AG04449 (cell line): ENCODE measurements at places on chromosomes 3 and 15.

DNA sequence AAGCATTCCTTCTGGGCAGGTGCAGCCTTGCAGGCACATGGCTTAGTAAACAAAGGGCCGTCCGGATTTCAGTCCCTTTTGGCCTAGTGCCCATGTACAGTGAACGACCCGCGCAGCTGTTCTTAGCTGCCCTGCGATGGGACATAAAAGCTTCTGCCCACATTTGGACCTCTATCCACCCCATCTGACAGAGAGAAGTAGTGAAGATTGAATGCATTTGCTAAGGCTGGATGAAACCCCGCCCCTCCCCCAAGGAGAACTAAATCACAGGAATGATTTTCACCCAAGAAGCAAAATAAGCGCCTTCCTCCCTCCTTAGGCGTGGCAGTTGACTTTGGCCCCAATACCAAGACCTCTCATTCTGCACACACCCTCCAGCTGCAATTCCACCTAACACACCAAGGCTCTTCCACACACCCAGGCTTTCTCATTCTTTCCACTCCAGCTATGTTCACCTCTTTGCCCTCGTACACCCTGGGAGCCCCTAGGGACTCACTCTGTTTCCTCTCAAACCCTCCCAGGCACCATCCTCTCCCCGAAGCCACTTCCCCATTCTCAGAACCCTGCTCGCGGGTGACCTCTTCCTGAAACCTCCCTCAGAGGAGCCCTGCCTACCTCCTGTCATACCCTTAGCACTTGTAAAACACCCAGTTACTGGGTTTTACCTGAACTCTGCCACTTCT, 14.1 kb upstream of the HRH1 start:
- no peak for DNase-seq

DNA sequence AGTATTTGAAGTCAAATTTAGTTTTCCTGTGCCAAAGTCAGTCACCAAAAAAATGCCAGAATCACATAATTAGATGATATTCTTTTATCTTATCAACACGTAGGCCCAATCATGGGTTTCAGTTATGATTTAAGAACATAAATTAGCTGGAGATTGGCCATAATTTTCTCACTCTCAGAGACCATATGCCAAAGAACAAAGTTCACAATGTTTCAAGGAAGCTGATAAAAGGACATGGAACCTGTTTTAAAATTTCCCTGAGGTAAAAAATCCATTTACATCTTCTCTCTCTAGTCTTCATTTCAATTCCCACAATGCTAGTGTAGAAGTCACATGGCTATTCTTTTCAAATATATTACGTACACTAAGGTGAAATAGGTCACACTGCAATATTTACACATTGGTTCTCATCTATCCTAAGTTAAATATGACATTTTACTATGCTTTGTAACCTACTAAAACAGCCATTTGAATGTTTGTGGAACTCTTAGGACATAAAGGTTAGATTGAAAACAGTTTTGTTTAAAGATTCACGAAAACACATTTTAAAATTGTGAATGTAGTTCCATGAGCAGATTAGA, 42.7 kb upstream of the DCUN1D1 start:
- DNase-seq: no peak

DNA sequence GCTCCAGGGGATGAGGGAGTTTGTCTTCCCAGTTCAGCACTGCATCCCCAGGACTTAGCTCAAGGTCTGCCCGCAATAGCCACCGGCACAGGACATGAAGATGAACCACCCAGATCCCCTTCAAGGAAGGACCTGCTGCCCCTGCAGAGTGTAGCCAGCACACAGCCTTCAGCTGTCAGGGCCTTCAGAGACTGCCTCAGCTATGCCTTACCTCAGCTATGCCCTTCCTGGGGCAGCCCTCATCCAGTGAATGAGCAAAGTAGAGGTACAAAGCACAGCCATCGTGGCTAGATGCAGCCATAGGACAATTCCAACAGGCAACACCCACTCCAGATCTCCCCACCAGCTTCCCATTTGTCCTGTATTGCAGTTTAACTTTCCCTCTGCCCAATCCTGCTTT, 291.2 kb upstream of the STT3B start:
- no peak for DNase-seq

- DNase-seq: no peak
Measured at GRCh38 chr3:15120986-15121385, 22.0 kb upstream of the RBSN start.

DNA sequence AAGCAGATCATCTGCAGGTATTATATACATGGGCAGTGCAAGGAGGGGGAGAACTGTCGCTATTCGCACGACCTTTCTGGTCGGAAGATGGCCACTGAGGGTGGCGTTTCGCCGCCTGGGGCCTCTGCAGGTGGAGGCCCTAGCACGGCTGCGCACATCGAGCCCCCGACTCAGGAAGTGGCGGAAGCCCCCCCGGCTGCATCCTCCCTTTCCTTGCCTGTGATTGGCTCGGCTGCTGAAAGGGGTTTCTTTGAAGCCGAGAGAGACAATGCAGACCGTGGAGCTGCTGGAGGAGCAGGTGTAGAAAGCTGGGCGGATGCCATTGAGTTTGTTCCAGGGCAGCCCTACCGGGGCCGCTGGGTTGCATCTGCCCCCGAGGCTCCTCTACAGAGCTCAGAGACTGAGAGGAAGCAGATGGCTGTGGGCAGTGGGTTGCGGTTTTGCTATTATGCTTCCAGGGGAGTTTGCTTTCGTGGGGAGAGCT, 639 bp downstream of the MKRN3 start:
- DNase-seq: no peak

DNA sequence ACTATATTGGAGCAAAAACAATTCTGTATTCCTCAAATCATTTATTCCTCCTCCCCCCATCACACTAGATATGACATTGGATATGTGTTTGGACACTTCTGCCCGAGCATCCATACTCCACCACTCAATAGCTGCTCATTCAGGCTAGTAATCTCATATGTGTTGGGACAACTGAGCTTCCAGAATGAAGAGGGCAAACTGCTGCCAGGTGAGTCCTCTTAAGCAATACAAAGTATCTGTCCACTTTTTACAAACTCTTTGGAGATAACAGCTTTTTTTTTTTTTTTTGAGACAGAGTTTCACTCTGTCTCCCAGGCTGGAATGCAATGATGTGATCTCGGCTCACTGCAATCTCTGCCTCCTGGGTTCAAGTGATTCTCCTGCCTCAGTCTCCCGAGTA, 5.4 kb upstream of the TNFSF10 start:
- DNase-seq: no peak

GRCh38 chr3:18194431-18194830, 230.7 kb downstream of the SATB1 start:
- DNase-seq: no peak

DNA sequence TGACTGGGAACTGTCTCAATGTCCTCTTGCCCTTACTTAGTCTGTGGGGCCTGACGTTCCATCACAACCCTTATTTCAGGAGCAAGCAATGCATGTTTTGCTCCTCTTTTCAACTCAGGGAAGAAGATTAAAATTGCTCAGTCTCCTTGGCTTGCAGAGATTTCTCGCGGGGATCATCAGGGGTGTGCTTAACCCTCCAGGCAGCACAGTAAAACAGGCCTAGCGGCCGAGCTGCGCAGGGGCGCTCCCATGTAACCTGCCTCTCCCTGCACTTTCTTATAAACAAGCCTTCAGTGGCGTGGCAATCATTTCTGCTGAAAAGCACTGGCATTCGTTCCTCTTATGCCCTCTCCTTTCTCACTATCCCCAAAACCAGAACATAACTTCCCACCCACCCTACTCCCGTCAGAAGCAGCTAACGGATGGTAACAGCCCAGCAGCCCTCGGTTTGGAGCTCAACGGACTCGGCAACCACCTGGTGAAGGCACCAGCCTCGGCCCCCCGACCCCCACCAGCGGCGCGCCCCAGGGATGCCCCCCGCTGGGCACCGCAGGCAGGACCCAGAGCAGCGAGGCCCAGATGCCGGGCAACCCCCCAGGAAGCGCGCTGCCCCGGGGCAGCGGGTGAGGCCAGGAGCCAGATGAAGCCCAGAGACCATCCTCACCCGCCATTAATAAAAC, 1.1 kb downstream of the MCF2L2 start:
- DNase-seq: no peak

DNA sequence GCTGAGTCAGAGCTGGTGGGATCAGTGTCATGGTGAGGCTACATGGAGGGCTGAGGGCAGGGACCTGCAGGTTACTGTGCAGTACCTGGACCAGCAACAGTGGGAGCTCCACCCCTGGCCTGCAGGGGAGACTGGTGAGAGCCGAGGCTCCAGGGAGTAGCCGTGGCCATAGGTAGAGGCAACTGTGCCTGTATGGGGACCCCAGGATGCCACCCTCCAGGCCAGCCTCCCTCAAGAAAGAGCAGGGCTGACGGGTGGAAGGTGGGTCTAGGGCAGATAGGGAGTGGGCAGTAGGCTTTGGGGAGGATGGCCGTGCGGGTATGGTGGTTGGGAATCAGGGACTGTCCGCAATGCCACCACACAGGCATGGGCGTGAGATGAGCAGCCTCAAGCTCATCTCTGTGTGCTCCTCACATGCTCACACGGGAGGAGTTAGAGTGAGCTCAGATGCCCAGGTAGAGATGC, 35.5 kb downstream of the FBLN2 start:
- no peak for DNase-seq

DNA sequence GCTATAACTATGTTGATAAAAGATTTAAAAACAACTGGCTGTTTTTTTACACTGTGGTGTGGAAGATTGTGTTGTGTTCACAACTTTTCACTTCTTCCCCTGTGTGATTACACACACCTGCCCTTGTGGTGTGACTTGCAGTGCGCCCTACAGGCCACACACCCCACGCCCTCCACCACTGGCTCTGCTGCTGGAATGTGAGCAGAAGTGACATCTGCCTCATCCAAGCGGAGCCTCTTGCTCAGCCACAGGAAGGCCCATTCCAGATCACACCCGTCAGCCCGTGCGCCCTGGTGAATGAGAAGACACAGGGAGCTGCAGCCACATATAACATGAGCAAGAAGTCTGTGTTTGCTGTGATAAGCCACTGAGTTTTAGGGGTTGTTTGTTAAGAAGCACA, 7.0 kb downstream of the CCR2 start:
- no peak for DNase-seq

DNA sequence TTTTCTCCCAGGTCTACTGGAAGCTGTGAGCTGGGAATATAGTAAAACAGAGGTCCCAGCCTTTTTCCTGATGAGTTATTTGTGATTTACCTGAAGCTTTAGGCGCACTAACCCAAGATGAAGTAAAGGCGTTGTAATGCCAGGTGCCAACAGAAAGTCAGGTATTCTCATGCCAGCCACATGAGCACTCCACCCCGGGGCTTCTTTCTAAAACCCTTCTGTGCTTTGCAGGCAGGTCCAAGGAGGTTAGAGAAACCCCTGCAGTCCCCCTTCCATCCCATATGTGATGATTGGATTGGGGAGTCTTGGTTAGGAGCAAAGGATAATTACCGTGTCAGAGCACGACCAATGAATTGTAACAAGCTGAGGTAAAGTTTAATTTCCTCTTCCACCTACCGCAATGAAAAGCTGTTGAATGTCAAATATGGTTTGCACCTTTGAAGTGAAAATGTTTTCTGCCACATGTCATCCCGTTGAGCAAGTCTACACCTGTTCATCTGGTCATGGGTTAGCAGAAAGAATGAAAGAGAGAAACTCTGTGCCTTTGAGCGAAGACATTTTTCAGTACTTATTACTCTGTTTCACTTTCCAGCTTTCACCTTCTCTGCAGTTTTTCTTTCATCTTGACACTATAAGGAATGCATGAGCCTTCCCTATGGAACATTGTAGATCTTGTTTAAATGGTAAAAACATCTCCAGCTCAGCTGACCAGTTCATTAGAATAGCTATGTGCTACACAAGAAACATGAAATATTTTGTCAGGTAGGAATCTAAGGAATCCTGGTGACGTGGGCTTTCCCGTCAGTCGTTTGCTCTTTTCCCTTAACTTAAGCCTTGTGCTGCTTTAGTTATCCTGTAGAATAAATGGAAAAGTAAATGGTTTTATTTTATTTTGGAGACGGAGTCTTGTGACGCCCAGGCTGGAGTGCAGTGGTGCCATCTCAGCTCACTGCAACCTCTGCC, 204.6 kb upstream of the IL12A start:
- DNase-seq: no peak

GRCh38 chr3:16739541-16740105, 134.4 kb upstream of the DAZL start:
- DNase-seq: no peak

- DNase-seq: no peak
Measured at GRCh38 chr3:114152519-114153151, 26.2 kb downstream of the DRD3 start.

DNA sequence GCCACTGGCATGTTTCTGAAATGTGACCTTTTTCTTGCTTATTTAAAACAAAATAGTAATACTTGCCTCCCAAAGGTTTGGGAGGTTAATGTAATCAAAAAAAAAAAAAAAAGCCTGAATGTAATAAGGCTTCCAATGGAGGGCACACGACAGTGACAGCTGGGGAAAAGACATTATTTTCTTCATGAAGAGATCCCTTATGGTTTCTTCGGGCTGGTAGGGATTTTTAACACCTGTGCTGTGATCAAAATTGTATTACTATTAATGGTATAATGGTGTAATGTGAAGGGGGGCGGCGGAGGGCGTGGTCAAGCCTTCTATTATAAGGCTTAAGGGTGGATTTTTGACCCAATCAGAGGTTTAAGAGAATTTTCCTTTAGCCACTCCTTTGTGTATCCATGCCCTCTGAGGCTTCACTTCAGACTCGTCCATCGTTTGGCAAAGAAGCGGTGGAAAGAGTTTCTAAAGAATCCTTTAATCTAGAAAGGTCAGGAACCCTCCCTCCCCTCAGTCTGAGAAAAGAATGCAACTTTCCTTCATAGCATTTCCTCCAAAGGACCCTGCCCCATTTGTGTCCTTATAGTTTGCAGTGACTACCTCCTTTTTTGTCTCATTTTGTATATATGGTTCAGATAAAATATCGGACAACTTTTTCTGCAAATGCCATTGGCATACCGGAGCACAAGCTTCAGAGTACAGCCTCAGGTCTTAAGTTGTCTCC, 89.5 kb upstream of the CHD2 start:
- DNase-seq: no peak

- peak; percentile 91 for DNase-seq
Measured at GRCh38 chr3:188683032-188683521, 488.7 kb upstream of the TPRG1 start.

GRCh38 chr3:8766148-8766547, 3.3 kb downstream of the OXTR start:
- DNase-seq: no peak

DNA sequence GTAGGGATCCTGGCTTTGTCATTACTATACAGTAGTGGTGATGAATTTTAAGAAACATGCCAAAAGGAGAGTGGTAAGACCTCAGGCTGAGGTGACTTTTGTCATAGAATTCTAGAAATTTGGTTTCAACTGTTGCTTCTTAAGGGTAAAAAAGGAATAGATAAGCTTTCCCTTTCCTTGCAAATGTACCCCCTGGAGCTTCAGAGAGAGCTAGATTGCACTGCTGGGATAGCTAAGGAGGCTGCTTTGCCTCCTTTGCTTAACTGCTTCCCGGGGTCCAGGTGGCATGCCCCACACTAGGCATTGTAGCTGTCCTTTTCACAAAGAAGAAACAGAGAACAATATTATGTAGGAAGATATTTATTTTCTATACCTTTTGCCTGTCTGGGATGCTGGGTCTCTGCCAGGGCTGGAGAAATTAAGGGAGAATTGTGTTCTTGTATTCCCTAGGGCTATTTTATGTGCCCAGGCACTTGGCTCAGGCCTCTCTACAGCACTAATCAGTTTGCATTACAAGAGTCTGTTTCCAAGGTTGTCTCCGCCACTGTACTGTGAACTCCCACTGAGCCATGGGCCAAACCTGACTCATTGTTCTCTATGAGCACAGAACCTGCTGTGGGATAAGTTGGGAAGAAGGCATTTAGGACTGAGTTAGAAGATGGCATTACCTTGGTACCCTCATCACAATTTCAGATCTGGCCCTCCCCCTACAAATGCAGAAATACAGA, 460.0 kb downstream of the PDCD6IP start:
- no peak for DNase-seq

GRCh38 chr3:128205558-128206145, 52.4 kb downstream of the EEFSEC start:
- no peak for DNase-seq
